NCI-H82 (cell line): ENCODE measurements at places on chromosomes 2 and 18.

GRCh38 chr18:77059294-77059916 lies 73.2 kb downstream of the MBP start:
- DNase-seq, result peak; percentile 64

- DNase-seq, result no peak
Measured at GRCh38 chr2:58558881-58559280, 317.8 kb upstream of the FANCL start.

- DNase-seq, result no peak
Measured at GRCh38 chr2:47259829-47260228, 104.7 kb upstream of the STPG4 start.

GRCh38 chr2:101127319-101128056 lies 23.7 kb downstream of the TBC1D8 start:
- no peak for DNase-seq

GRCh38 chr2:128591861-128592822 lies 273.5 kb upstream of the HS6ST1 start:
- no peak for DNase-seq

- DNase-seq, result no peak
Measured at GRCh38 chr2:222146488-222146887, 152.3 kb downstream of the PAX3 start.

- no peak for DNase-seq
Measured at GRCh38 chr18:62364558-62364957, 39.4 kb downstream of the TNFRSF11A start.

GRCh38 chr2:204166961-204167360 lies 230.4 kb downstream of the ICOS start:
- no peak for DNase-seq
